ENCODE measurements at places on chromosomes 1 and 21. TPM values are rescaled to one million over a fixed set of nuclear protein-coding genes. Genes with fewer than 3 reads are reported as not detected.

The CACNA1E gene
- polyA plus RNA-seq, result 0.01 TPM

The BARHL2 gene
- polyA plus RNA-seq, result not detected

The TNN gene
- 0.03 TPM for polyA plus RNA-seq

The FASLG gene
- polyA plus RNA-seq, result 0.04 TPM

The DNASE2B gene
- not detected for polyA plus RNA-seq

The GABRD gene
- 1.2 TPM for polyA plus RNA-seq

The MYOG gene
- polyA plus RNA-seq, result not detected

The GBP6 gene
- not detected for polyA plus RNA-seq

The KCNN3 gene
- polyA plus RNA-seq, result 1.5 TPM

The BMP8A gene
- polyA plus RNA-seq, result 0.27 TPM

The PPM1J gene
- 1.5 TPM for polyA plus RNA-seq

The CLCA4 gene
- 11.7 TPM for polyA plus RNA-seq

GRCh38 chr1:3495776-3496745, 41.6 kb downstream of the ARHGEF16 start:
- DNase-seq, result no peak

GRCh38 chr1:163315773-163316374, 5.9 kb upstream of the NUF2 start:
- DNase-seq, result peak; percentile 28

DNA sequence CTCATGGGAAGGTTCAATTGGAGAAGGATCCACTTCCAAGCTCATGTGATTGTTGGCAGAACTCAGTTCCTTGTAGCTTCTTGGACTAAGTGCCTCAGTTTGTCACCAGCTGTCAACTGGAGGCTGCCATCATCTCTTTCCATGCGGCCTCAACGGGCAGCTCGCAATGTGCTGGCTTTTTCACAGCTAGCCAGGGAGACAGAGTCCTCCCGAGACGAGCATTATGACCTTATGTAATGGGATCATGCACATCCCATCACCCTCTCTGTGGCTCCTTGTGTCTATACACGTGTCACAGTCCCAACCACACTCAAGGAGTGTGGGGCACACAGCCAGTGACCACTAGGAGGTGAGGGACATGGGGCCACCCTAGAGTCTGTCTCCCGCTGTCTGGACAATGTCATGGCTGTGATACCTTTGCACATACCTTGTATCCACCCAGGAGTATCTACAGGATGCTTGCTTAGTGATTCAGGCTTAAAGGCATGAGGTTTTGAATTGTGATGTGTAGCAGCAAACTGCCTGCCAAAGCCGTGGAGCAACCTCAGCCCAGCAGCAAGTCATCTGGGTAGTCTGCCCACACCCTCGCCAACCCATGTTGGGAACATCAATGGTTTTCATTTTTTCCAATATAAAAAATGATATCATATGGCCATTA, 3.9 kb upstream of the KRTAP10-6 start:
- no peak for DNase-seq

DNA sequence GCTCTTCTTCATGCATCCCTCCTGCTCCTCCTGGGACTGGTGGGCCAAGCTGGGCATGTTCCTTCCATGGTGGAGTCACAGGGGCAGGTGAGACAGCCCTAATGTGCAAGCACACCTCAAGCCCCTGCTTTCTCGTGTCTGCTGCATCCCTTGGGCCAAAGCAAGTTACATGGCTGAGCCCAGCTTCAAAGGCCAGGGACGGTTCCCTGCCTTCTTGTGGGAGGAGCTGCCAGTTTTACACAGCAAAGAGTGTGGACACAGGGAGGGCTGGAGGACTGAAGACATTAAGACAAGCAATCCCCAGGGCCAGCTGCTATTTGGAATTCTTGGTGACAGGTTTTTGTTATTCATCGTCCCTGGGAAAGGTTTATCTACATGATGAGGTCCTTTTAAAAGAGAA, 175.2 kb upstream of the CACNA1E start:
- DNase-seq, result no peak

- no peak for DNase-seq
These were observed 74.7 kb downstream of the FBXO2 start for GRCh38 chr1:11579506-11579905.

DNA sequence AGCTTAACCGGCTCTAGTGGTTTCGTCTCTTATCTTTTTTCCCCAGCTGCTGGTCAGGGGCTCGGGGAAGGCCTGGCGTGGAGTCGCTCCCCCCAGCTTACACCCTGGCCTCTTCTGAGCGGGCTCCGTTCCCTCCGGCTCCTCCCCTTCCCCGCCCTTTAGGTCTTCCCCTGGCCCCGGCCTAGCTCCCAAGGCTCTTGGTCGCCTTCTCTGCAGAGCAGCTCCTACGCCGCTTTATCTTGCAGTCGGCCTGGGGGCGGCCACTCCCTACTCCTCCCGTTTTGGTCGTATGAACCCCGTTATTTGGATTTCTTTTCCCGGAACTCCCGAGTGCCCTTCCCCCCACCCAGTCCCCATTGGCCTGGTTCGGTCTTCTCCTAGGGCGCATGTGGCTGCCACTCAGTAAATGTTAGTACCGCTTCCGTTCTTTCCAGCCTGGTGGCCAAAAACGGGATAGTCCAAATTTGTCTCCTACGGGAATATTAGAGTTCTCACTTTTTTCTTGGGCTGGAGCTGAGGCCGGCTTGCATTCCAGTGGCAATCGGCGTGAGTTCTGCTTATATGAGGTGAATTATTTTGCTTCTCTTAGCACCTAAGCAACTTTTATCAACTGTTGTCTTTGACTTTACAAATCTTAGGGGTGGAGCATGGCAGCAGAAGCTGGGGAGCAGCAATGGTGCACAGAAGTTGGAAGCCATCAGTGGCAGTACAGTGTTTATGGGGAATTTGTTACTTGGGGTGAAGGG, 467 bp downstream of the THRAP3 start:
- DNase-seq, result peak; percentile 35

- DNase-seq, result no peak
These were observed 51.7 kb downstream of the SLC16A1 start for GRCh38 chr1:112904071-112904830.

GRCh38 chr1:51378871-51379270, 48.5 kb upstream of the TTC39A start:
- no peak for DNase-seq

GRCh38 chr1:29793101-29793546, 556.8 kb downstream of the PTPRU start:
- peak; percentile 75 for DNase-seq

- no peak for DNase-seq
These were observed 81.3 kb upstream of the DUSP10 start for GRCh38 chr1:221823149-221823548.

DNA sequence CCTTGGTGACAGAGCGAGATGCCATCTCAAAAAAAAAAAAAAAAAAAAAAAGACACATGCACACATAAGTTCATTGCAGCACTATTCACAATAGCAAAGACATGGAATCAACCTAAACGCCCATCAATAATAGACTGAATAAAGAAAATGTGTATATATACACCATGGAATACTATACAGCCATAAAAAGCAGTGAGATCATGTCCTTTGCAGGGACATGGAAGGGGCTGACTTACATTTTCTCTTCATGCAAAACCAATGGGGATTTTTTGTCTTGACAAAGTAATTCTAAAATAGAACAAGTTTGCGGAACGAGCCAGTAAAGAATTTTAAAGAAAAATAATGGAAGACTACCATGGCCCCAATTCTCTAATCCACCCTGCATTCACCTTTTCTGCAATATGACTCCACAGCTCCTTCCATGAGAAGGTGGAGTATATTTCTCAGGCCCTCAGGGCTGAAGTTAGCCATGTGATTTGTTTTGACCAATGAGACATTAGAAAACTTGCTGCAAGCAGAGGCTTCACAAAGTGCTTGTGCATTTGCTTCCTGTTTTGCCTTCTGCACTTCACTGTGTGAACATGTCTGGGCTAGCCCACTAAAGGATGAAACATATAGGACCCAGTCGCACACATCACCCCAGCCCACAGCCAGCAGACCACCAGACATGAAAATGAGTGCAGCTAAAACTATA, 78.8 kb upstream of the NR5A2 start:
- no peak for DNase-seq

DNA sequence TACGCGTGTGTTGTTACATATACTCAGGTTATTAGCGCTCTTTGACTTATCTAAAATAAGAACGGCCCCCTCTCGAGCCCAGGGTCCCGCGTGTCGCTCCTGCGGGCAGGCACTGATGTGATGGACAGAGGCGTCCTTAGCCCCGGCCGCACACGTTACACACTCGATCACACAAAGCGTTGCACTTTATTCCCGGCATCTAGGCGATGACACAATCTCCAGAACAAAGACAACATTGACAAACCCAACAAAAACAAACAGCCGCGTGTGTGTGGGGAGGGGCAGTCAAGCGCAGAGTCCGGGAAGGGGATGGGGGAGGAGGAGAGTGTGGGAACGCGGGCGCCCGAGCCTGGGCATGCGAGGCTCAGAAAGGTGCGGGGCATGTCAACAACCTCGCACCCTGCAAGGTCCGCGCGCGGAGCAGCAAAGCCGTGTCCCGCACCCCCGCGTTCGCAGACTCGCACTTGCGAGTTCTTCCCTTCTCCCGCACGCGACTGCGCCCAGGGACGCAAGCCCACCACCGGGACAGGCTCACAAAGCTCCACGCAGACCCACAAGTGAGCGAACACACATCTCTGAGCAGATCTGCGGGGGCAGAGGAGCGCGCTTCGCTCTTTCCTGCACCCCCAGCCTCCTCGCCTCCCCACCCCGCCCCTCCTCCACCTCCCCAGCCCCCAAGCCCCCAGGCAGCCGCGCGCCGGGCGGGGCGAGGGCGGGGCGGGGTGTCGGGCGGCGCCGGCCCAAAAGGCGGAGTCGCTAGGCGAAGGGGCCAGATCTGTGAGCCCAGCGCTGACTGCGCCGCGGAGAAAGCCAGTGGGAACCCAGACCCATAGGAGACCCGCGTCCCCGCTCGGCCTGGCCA, at the start of gene EFNA1:
Gene EFNA1 (plus strand): TSS at position 772 of the 862 bp plus-strand sequence. CDS start 102 bp downstream, outside the sequence.
- DNase-seq, result no peak

- DNase-seq, result no peak
These were observed 239.9 kb downstream of the DPYD start for GRCh38 chr1:97680894-97681293.

- DNase-seq, result no peak
These were observed 31.7 kb upstream of the ENSA start for GRCh38 chr1:150661156-150661555.

GRCh38 chr1:12370333-12370975, 140.6 kb downstream of the VPS13D start:
- DNase-seq, result no peak

GRCh38 chr1:55064071-55064581, 24.8 kb downstream of the PCSK9 start:
- DNase-seq, result no peak

- DNase-seq, result no peak
These were observed 3.0 kb downstream of the CRCT1 start for GRCh38 chr1:152517237-152517811.

GRCh38 chr21:36883532-36884486, 82.7 kb downstream of the HLCS start:
- no peak for DNase-seq

GRCh38 chr21:37319551-37319950, 47.0 kb upstream of the DYRK1A start:
- no peak for DNase-seq

DNA sequence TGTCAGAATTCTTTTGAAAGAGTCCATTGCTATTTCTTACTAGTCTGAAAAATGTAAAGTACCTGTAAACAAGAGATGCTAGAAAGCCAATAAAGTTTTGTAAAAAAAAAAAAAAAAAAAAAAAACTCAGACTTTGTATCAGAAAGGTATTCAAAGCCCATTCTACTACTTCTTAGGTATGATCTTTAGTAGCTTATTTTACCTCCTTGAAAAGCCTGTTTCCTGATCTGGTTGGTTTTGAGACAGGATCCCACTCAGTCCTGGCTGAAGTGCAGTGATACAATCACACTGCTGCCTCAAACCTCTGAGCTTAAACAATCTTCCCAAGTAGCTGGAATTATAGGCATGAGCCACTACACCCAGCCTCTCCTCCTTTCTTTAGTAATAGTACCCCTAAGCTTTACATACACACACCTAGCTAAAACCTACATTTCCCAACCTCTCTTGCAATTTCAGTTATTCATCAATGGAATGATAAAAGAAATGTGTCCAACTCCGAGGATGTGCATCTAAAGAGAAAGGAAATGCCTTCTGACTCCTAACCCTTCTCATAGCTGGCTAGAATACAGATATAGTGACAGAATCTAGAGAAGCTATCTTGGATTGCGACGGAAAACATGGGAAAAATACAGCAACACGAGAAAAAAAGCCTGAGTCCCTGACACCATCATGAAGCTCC, 30.6 kb downstream of the EPS15 start:
- DNase-seq, result no peak

DNA sequence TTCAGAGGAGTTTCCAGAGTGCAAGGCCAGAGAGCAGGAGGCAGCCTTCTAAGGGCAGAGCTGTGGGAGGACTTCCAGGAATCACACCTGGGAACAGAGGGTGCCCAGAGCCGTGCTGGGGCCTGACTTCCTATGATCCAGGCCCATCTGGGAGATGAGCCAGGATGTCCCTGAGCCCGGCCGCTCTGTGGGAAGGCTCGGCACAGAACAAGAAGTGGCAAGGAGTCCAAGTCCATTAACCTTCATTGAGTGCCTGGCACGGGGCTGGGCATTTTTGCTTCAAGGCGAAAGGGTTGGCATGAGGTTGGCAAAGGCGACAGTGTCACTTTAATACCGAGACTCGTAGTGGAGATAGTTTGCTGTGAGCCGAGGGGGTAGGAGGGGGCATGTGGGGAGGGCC, 18.2 kb downstream of the TMEM201 start:
- DNase-seq, result no peak

GRCh38 chr1:209260136-209260535, 323.4 kb upstream of the CAMK1G start:
- DNase-seq, result no peak

DNA sequence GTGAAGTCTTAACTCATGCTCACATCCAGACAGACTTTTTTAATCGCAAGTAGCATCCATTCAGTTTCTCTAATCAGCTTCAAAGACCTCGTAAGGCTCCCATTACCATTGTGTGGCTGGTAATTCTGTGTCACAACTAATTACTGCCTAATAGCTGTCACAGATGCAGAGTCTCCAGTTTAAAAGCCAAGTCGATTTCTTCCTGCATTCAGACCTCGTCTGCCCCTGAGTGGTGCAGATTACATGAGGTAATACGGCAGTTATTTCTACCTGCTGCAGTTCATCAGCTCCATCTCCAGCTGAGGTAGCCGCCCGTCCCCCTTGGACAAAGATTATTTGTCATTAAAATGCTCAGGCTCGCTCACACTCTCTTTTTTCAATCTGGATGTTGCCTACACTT, 34.4 kb upstream of the OLIG2 start:
- DNase-seq, result no peak

DNA sequence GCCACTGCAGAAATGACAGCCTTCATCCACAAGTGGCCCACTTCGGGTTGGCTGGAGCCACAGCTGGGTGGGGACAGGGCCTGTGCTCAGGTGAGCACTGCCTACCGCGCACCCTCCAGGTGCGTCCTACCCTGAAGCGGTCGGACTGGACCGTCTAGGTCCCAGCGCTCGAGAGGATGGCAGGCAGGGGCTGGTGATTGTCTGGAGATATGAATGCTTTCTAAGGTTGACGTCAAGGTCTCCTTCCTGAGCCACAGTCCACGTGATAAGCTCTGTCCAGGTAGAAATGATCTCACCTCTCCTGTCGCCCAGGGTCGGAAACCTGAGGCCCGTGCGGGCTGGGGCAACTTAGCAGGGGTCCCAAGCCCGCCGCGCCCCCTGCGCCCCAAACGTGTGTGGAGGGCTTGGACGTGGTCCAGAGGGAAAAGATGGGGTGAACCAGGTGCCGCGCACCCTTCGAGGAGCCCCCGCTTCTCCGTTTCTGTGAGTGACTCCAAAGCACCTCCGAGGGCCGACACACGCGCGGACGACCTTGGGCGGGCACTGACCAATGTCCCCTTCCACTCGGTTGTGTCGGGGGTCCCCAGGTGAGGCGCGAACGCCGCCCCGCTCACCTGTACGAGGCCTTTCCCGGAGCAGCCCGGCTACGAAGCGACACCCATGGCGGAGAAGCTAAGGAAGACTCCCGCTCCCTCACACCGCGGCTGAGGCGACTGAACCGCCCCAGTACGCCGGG, 853 bp upstream of the DOP1B start:
- DNase-seq, result no peak
